ENCODE measurements at places on chromosomes 1 and 21. TPM values are rescaled to one million over a fixed set of nuclear protein-coding genes. Genes with fewer than 3 reads are reported as not detected.

DNA sequence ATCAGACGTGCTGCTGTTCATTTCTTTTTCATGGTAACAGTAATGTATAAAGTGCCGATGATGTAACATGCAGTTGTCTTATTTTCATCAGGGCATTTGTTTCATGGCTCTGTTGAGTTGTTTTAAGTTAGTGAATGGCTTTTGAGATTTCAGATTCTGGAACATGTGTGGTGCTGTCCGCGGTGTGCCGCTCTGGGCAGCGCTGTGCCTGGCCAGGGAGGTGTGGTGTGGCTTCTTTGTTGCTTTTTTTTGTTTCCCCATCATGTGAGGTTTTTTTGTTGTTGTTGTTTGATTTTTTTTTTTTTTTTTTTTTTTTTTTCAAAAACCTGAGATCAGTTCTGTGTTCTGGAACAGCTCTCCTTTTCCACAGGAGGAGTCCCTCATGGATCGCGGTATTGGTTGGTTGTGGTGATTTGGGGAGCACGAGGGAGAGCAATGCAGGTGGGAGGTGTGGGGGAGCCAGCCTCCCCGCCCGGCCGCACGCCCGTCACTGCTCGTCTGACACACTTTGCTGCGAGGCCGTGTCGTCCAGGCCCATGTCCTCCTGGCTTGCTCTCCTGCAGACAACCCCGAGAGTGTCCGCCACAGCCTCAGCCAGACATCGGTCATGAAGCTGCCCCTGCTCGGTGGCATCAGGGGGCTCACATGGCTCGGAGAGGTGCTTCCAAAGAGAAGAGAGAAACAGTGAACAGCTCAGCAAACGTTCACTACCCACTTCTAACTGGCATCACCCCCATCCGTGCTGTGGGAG is 33.6 kb downstream of the NTPCR start:
- no peak for DNase-seq

- no peak for DNase-seq
These were observed 120.5 kb downstream of the PRDM2 start for GRCh38 chr1:13820456-13820855.

- peak; percentile 30 for DNase-seq
These were observed 60.0 kb downstream of the INTS7 start for GRCh38 chr1:211975152-211975941.

GRCh38 chr1:180248731-180249681 is 18.9 kb downstream of the LHX4 start:
- DNase-seq = no peak

- DNase-seq = peak; percentile 69
These were observed 30.0 kb downstream of the SLC27A3 start for GRCh38 chr1:153805042-153805745.

MTMR11 gene
- total RNA-seq = 8.1 TPM

Measured in muscle of leg (tissue), 16 donors.